ENCODE measurements at places on chromosomes 6 and 20.

DNA sequence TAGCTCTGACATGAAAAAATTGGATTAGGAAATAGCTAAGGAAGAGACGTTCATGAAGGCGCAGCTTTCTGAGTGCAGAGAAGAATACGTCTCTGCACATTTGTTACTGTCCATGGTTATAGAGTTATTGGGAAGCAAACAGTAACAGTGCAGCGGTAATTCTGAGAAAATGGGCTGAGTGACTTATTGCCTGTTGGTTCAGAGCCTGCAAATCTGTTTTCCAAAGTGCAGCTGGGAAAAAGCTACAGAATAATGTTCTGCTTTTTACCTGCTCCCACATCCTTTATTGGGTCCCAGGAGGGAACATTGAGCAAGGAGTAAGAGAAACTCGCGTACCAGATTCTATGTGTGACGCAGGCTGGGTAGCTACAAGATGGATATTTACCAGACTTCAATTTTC is 160.2 kb downstream of the BTBD3 start:
- DNase-seq = no peak

- no peak for DNase-seq
Measured at GRCh38 chr6:53495506-53496499, 49.1 kb downstream of the GCLC start.

DNA sequence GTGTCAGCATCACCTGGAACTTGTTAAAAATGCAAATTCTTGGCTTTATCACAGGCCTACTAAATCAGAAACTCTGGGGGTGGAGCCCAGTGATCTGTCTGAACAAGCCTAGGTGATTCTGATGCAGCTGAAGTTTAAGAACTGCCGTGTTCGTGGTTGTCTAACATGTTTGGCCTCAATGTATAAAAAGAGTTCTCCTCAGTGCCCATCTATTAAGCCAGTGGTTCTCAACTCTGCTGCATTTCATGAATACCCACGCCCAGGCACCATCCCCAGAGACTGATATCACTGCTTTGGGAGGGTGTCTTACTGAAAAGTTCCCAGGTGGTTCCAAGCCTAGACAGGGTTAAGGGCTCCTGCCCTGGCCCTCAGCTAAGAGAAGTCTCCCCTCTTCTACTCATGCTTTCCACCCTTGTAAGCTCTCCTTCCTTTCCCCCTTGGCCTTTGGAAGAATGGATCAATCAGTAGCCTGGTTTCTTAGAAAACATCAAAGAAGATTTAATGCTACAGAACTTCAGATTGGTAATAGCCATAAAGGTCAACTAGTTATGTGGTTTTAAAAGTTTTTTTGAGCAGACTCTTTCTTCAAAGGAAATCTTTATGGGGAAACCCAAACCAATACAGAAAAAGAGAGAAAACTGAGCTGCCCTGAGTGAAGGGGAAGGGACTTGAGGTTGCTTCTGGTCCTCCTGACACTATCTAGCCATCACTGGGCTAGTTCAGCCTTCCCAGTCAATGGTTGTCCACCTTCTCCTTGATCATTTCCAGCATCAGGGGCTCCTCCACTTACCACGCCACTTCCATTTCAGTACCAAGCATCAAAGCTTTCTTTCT is 38.9 kb upstream of the TNFAIP3 start:
- no peak for DNase-seq

- no peak for DNase-seq
Measured at GRCh38 chr20:49620364-49621240, 52.7 kb upstream of the PTGIS start.

GRCh38 chr6:114785235-114786127 is 442.7 kb upstream of the HS3ST5 start:
- DNase-seq = no peak

- DNase-seq = no peak
Measured at GRCh38 chr6:83893024-83893423, 33.5 kb downstream of the CYB5R4 start.

DNA sequence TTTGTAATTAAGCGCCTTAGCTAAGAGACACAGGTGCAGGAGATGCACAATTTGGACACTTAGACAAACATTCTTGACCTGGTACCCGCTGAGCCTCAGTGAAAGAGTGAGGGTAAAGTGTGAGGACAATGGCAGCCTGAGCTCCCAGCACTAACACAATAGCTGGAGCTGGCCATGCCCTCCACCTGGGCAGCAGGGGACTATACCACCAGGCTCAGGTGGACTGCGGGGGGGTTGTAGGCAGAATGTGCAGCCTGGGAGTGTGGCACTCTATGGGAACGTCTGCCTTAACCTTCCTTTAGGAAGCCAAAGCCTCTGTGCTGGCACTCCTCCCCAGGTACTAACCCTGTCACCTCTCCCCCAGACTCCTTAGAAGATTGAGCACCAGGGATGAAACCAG is 23.6 kb downstream of the PRKN start:
- no peak for DNase-seq

DNA sequence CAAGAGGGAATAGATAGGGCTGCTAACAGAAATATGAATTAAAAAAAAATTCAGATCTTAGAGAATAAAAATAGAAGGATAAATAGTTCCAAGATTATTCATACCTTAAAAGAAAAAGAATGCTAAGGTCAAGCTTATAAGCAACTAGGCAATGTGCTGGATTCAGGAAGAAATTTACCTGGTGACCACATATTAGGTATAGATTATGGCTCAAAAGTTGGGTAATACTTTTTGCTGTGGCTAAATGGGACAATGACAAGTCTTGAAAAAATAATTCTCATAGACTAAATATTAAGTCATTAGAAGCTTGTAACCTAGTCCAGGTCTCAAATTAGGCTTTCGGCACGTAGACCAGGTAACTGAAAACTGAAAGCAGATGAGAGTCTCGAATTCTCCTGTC is 17.2 kb downstream of the MAP3K5 start:
- no peak for DNase-seq

DNA sequence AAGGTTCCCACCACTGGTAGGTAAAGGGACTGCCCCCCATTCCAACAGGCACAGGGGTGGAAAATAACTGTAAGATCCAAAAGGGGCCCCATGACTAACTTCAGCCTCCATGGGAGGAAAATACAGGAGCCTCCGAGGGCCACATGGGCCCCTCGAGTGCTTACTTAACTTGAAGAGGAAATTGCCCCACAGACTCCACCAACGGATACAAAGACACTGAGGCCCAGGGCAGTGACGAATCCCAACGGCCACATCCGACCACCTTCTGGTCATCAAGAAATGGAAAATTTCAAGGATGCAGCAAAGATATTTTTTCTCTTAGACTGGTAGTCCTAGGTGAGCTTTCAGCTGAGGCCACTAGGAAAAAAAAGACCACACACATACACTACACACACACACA is 116.0 kb upstream of the MRPS10 start:
- DNase-seq = no peak

DNA sequence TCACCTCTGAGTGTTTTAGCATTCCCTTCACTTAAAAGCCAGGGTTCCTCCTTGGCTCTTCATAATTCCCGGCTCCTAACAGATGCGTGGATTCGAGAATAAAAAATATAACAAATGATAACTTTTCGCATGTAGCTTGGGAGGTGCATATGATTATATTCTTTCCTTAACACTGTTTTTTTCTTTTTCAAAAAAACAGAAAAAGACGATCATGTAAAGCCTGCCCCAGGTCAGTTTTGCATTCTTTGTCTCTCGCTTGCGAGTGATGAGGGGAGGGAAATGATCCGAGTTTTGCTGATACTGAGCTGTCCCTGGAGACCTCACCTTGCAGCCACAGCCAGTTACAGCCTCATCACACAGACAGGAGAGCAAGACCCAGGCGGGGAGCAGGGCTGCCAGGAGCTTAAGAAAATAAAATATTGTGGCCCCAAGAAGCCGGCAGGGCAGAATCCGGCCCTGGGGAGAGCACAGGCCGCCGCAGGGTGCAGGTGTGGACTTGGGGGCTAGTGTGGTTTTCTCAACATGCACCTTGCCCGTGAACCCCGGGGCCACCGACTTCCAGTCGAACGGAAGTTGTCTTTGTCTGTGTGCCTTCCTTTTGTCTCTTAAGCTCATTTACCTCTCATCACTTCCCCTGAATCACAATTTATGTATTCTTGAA is 301.8 kb downstream of the TAF4 start:
- no peak for DNase-seq

- no peak for DNase-seq
Measured at GRCh38 chr6:24825130-24825630, 26.5 kb upstream of the ARMH2 start.

GRCh38 chr6:35061651-35062410 is 79.3 kb downstream of the TCP11 start:
- no peak for DNase-seq

GRCh38 chr6:11172501-11173327 is 59.8 kb downstream of the NEDD9 start:
- peak; percentile 77 for DNase-seq

DNA sequence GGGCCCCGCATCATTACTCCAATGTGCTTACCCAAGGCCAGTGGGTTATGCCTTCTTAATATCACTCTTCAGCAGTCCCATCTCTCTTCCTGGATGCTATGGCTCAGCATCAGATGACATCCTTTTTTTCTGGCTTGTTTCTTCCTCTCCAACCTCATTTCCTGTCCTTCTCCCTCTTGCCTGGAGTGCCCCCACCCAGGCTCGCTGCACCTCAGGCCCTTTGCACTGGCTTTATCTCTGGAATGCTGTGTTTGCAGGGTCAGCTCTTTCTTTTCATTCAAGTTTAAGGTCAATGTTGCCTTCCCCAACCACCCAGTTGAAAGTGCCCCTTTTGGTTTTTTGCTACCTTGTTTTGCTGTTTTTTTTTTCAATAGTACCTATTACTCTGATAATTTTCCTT is 36.7 kb downstream of the CD40 start:
- no peak for DNase-seq

DNA sequence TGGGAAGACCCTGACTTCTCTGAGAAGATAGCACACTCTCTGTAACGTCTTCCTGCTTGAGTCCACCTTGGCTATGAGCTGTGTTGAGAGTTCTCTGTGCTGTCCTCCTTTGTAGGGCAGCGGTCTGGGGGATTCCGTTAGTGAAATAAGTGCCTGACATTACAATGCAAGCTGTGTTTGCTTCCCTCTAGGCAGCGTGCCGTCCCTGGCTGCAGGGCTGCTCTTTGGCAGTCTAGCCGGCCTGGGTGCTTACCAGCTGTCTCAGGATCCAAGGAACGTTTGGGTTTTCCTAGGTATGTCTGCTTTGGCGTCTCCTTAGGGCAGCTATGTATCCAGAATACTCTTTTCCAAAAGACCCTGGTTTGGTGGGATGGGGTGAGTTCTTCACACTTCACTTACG is 2.8 kb downstream of the TMEM14C start:
- no peak for DNase-seq

- no peak for DNase-seq
Measured at GRCh38 chr6:48567016-48567415, 456.0 kb upstream of the PTCHD4 start.

GRCh38 chr6:137271245-137272183 is 52.3 kb upstream of the IFNGR1 start:
- DNase-seq = no peak

DNA sequence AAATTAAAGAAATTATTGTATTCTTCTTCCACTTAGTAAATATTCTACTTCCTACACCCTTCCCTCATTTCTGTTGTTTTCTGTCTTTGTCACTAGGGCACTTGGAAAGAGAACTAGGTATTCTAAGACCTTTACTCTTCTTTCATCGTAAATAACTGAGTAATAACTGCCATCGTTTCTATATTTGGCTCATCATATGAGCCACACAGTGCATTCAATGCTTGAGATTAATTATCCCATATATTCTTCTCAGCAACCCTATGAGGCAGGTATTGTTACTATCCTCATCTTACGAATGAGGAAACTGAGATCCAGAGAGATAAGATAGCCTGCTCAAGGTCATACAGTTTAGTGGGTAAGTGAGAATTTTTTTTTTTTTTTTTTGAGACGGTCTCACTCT is 38.9 kb downstream of the LRP11 start:
- DNase-seq = no peak

GRCh38 chr6:130116273-130116672 is 97.9 kb downstream of the L3MBTL3 start:
- no peak for DNase-seq

DNA sequence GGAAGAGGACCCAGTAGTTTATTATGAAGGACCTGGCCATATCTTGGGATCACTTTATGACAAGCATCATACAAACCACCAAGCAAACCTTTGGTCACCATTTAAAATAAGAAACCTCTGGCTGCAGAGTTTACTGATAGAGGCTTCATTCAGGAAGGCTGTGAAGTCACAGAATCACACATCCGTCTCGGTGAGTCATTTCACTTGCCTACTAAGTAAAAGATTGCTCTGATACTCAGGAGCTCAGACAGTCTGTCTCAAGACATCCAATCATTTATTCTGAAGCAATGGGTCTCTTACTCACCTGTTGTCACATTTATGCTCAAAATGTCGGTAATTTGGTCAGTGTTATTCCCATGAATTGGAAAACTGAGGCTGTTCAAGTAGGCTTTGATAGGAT is 33.7 kb downstream of the ADGRF5 start:
- no peak for DNase-seq

DNA sequence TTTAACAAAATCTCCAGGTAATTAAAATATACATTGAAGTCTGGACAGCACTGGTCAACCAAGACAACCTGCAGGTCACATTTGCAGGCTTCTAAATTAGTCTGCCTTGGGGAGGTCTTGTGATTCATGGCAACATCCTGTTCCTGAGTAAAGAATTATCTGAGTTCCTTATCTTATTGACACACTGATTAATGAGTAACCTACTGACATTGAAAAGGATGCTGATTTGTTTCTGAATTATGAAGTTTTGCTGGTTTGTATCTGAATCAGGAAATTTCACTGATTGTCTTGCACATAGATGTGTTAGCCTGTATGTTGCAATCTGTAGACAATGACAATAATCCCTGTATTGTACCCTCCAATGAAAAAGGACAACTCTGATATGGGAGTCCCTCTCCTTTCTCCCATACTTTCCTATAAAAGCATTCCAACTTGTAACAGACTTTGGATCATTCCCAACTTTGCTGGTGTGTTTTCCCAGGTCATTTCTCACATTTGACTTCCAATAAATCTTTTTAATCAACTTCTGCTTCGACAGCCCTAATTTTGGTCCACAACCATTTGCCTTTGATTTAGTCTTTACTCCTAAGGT is 80.0 kb downstream of the LAMP5 start:
- DNase-seq = no peak

DNA sequence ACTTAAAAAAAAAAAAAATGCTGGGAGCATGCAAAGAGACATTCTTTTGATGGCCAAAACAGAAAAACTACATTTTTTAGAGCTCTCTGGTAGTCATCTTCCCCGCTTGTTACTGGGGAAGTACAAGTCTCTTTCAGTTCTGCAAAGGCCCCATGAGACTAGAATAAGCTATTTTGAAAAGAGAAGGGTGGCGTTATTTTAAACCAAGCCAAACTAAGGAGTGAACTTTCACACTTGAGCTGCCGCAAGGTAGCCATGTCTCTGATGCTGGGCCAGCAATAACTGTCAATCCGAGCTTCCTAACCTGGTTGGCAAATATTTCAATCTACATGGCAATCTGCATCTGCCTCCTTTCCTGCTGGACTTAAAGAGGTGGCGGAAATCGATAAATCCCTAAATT is 96.7 kb downstream of the L3MBTL3 start:
- no peak for DNase-seq
